ENCODE measurements at places on chromosomes 4 and X.

- no peak for DNase-seq
These were observed 66.2 kb downstream of the FHIP1A start for GRCh38 chr4:151475035-151475714.

GRCh38 chr4:138833974-138834373, 181.6 kb upstream of the NOCT start:
- no peak for DNase-seq

DNA sequence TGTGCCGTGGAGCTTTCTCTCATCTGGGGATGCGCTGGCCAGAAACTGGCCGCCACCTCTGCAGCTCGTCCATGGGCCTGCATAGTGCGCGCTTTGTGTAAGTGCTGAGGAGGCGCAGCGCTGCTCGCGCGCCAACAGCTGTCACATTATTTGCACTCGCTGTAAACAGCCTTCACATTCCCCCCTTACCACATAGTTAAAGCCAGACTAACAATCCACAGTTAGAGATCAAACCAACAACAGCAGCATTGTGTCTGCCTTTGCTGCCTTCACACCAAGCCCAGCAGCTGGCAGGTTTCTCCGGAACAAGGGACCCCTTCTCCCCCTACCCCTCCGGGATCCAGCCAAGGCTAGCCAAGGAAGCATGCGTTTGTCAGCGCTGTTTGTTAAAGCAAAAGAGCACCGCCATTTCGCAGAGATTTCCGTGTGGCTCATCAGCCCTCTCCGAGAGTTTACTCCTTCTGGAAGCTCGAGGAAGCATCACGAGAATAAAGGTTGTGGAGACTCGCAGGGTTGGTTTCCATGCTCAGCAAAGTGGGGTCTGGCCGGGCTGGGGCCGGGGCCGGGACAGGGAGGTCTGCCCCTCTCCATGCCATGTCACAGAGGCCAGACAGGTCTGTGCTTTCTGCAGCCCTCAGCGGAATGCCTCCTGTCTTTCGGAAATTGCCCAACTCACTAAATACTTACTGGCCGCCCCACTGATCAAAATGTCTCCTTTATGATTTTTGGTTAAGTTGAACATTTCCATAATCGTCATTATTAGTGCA, 11.0 kb downstream of the BCOR start:
- no peak for DNase-seq

- no peak for DNase-seq
These were observed 14.6 kb downstream of the RBBP7 start for GRCh38 chrX:16855363-16856075.

- no peak for DNase-seq
These were observed 695 bp upstream of the PIGA start for GRCh38 chrX:15336023-15336413.

DNA sequence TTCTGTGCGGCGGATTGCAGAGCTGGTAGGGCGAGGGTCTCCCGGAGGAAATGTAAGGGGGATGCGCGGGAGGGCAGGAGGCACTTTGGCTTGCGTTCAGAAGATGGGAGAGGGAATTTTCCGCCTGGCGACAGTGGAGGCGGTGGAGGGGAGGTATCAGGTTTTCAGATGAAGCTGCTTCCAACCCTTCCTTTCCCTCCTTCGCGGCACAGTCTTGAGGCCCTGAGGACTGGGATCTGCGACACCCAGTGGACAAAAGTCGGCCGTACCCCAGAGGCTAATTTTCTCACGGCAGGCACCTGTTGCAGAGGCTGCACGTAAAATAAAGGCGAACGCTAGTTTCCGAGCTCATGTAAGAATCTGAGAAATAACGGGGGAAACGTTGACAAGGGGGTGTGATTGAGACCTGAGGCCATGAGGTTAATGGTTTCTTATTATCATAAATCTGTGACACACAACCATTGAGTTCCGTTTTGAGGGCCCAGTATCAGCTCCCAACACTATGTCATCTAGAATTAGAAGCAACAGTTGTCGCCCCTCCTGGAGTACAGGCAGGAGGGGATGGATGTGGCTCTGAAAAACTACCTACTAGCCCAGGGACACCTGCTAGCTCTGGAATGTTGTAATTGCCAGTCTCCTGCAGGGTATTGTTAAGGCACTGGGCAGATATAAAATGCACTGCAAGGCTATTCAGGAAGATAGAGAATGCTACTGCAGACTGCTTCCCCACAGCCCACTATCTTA, 1.1 kb downstream of the ZCCHC18 start:
- no peak for DNase-seq

DNA sequence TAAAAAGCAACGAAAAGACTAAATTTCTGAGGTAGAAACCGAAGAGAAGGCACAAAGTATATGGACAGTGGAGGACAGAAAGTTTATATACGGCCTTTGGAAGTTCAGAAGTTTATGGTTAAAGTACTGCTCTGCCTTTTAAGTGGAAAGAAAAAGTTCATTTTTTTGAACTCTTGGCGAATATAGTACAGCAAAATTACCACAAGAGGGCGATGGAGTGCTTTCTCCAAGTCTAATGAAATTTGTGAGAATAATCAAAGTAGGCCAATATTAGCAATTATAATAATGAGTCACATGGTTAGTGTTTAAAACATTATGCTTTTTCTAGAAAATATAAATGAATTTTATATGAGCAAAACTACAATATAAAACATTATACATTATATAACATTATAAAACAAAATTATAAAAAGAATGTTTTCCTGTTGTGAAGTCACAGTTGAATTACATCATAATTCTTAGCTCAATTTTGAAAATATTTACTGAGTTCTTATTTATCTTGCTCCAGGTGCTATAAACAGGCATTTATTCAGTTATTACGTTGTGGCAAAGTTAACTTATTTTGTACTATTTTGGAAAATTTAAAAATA, 136.2 kb upstream of the BMPR1B start:
- no peak for DNase-seq

DNA sequence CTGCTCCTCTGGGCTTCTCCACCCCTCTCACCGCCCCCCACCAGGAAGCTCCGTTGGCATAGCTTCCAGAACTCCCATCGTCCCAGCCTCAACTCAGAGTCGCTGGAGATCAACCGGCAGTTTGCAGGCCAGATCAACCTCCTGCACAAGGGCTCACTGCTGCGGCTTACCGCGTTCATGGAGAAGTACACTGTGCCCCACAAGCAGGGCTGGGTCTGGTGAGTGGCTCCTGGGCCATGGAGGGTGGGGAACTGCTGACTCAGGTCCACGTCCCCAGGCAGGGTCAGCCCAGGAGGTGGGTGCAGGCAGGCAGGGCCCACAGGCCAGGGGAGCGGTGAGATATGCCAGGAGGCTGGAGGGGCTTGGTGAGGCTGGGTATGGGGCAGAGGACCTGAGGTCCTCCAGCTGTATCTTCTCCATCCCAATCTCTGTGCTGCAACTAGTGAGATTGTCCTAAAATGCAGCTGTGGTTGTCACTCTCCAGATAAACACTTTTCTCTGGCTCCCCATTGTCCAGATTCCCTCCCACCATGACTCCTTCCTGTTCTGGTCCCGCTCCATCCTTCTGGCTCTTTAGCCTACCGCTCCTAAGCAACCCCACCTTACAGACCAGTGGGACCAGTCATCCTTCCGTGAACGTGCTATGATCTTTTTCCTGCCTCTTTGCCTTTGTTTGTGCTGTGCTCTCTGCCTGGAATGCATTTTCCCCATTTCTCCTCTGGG, 71.9 kb downstream of the STARD8 start:
- DNase-seq = no peak

GRCh38 chrX:53669258-53669657, 17.3 kb downstream of the HUWE1 start:
- no peak for DNase-seq
